HCT116 (cell line): ENCODE measurements at places on chromosomes 2 and 18.
A peak's percentile ranks its signal among the peaks of the same experiment; 100 is the strongest.

DNA sequence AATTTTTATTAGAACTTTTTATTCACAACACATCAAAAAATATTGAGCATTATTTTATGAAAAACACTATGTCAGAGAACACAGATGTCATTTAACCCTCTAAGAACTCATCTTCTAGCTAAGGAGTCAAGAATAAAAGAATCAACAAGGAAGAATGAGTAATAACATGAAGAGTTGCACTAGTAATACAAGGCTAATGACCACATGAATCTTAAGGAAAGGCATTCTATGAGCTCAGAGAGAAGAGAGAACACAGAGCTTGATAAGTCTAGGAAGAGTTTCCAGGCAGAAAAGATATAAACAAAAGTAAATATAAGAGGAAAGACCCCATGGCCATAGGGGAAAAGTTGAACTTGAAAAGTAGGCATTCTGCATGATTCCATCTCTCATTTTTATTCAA, 166.5 kb downstream of the MAIP1 start:
- DNase-seq: no peak

- DNase-seq: no peak
Observed at GRCh38 chr2:236120141-236120601, 48.0 kb downstream of the GBX2 start.

DNA sequence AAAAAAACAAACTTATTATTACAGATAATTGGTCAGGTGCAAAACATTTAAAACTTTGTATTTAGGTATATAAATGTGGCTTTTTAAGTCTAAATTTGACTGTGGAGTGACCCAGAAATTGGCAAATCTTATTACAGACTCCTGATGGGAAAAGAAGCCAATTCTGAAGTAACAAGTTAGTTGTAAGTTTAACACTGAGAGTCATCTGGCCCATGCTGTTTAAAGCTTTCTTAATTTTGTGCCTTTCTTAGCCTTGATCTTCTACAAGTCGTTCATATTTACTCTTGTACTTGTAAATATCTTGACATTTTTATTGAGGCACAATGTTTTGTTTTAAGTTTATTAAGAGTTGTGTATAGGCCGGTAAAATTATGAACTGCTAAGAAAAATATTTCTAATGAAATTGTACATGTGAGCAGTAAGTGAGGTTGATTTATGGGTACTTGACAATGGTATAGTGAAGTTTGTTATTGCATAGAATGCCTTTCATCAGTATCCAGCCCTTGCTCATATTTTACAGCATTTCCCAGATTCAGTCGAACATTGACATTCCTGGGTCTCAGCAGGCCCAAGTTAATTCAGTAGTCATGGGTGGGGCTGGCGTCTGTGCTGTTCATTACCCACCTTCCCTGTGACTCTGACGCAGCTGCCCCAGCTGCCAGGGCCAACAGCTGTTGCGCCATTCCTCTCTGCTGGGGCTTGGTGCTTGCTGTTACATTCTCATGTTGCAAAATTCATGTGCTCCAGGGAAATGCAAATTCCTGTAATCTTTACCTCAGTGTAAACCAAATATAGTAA, 121.4 kb downstream of the ZNF236 start:
- DNase-seq: no peak

GRCh38 chr2:38600242-38600891, 2.4 kb downstream of the HNRNPLL start:
- no peak for DNase-seq

DNA sequence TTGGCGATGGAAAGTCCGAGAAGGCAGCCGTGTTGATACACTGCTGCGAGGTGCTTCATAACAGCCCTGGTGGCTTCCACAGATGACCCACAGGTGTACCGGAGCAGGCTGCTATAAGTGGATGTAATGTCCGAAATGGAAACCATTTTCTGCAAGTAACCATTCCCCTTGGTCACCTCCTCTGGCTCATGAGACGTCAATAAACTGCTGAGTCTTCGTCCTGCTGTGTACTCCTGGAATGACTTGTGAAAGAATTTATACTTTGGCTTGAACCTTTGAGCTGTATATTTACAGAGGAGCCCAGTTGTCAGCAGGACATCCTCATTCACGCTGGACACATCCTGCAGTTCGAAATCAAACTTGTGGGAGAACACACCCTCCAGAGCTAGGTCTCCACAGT, 14.4 kb downstream of the NLRC4 start:
- DNase-seq: no peak

DNA sequence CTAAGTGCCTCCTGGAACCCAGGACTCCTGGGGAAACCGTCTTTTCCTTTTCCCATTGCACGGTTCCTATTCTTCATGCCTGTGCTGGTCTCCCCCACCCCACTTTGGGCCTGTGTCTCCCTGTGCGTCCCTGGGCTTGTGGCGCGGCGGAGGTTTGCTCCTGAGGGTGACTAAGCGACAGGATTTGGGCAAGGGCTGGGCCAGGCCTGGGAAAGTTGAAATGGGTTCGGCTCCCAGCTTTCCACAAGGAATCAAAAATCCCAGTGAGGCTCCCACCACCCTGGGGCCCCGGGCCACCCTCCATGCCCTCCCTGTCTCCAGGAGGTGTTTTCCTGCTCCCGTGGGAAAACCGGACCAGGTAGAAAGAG, 197.6 kb downstream of the NDUFA10 start:
- no peak for DNase-seq

GRCh38 chr18:49013291-49013691, 62.5 kb upstream of the SMAD7 start:
- DNase-seq: no peak

- no peak for DNase-seq
Observed at GRCh38 chr2:96895746-96896651, 26.1 kb upstream of the SEMA4C start.

DNA sequence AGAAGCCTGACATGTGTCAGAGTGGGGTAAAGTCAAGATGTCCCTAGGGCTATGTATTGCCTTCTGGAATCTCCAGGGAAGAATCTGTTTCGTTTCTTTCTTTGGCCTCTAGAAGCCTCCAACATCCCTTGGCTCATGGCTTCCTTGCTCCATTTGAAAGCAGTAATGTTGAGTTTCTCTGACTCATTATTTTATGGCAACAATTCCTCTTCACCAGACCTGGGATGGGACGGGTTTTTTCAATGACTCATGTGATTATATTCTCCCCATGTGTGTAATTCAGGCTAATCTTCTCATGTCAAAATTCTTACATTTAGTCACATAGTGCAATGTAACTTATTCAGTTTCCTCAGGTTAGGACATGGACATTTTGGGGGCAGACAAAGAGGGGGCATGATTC, 1038.6 kb downstream of the CBLN2 start:
- DNase-seq: no peak

- DNase-seq: no peak
Observed at GRCh38 chr2:217090024-217090473, 230.2 kb upstream of the TNP1 start.

DNA sequence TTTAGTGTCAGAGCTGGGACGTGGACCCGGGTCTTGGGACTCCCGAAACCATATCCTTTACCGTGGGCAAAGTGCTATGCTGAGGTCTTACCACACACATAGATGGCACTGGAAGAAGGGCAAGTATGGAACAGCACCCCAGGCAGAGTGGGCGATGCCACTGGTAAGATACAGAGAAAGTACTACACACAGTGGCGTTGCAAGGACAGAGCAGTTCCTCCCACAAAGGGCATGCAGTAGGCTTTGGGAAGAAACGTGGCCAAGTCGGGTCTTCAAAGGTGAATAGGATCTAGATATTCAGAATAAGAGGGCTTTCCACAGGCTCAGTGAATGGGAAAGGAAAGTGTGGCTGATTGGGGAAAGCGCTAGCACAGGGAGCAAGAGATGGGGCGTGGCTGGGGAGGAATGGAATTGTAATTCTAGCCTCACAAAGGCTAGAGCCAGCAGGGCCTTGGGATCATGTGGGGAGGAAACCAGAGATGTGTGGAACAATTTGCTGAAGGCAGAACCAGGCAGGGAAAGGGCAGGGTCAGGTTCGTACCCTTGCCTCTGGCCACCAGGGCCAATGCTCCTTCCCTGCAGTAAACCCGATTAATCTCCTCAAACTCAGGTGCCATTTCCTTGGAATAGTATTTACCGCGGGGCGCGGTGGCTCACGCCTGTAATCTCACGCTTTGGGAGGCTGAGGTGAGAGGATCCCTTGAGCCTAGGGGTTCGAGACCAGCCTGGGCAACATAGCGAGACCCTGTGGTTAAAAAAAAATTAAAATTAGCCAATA, 36.0 kb downstream of the PCBP1 start:
- no peak for DNase-seq

DNA sequence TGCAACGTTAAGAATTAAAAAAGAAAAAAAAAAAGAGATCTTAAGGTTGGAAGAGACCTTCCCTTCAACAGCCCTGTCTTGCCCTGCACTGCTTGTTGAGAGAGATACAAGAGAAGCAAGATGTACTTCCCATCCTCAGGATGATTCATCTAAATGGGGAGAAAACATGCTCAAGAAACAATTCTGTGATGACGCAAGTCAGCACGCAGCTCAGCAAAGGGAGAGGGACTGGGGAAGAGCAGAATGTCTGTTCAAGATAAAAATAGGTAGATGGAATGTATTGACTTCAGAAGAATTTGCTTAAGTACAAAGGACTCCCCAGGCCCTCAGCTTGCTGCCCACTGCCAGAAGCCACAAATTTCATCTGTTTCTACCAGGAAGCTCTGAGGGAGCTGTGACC, 198.2 kb upstream of the SPRED2 start:
- DNase-seq: no peak

DNA sequence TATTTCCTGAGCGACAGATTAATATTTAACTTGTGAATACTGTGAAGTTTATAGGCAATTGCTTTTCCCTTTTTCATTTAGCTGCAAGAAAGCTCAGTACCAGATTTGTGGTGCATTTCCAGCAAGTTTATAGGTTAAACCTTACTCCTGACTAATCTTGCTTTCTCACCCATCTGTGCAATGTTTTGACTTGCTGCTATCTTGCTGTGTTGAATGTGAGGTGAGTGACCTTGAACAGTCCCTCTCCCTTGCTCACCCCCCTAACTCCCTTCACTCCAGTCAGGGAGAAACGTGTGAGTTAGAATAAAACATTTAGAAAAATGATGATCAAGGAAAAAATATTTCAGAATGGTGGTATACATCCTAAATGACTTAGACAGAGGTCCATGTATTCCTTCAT, 39.8 kb upstream of the PARD3B start:
- no peak for DNase-seq

DNA sequence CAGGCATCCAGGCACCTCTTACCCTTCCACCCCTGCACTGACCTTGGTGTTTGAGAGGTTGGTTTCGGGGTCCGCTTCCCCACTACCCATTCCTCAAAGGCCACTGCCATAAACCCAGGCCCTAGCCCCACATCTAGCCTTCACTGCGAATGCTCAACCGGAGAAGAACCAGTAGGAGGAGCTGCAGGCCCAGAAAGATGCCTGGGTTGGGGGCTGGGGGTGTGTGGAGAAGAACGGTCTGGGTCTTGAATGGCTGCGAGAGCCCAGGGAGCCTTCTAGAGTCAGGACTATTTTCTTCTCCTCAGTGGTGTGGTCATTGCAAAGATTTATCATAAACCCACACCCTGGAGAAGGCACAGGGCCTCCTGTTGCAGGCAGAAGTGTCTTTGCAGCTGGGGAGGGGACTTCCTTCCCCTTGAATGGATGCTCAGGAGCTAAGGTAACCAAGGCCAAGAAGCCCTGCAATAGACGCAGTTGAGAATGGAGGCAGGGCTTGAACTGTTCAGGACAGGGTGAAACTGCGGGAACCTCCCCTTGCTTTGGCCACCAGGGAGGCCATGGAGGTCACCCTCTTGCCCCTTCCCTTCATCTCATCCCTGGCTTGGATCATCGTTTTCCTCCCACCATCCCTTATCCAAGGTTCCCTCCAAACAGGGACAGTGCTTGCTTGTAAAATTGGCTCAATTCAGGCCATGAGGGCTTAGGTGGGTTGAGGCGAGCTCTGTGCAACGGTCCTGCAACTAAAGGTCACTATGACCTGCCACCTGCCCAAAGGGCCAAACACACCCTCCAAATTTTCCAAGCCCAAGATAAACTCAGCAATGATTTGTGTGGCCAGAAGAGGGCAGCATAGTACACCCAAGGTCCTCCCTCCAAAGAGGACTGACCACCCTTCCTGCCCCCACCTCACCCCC, 20.9 kb downstream of the THNSL2 start:
- DNase-seq: peak; percentile 46

DNA sequence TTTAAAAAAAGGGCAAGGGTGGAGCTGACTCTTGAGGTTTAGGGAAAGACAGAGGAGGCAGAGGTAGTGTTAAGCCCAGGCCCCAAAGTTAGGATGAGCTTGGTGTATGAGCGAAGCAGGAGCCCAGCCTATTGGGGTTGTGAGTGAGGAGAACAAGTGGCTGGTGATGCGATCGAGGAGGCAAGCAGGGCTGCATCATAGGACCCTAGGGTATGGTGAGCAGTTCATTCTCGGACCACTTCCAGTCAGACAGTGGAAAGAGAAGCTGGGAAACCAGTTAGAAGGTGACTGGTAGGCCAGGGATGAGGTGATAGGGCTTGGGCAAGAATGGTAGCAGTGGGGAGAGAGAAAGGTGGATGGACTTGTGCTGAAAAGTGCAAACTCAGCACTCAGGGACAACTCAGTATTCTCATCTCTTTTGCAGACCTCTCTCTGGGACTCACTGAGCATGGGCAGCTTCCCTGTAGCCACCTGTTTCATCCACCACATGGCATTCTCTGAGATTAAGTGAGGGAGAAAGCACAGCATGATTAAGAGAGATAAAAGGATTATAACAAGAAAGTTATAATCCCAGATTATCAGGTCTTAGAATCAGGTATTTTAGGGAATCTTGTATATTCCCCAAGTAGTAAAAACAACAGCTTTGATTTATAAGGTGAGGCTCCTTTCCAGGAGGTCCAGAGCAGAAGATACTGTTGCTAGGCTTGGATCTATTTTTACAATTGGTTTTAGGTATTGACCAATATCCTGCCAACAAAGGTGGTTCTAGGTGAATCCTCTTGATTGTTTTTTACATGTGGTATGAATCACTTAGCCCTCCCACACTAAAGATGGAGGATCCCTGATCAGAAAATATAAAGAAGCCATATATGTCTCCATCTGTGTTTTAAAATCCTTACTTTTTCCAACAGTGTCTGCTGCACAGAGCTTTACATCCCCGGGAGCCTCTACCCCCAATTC, 38.3 kb downstream of the XRCC5 start:
- DNase-seq: no peak

DNA sequence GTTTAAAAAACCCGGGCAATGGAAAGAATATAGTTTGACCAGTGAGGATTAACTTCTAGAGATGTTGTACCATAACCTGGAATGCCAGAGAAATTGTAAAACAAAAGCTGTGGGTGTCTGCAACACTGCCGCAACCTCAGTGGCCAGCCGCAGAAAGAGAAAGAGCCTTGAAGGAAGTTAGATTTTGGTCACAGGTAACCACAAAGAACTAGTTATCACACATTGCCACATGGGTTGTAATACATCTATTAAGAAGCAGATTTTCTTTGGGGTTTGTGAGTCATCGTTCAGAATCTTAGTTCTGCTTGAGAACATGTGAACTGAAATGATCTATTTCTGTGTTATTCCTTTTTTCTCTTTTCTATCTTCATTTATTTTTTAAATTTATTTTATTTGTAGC, 222.9 kb upstream of the AGAP1 start:
- DNase-seq: no peak

GRCh38 chr2:150211164-150211631, 276.3 kb downstream of the RND3 start:
- DNase-seq: no peak

- DNase-seq: no peak
Observed at GRCh38 chr18:67633939-67634338, 117.4 kb upstream of the DSEL start.
